Astrocyte (in vitro differentiated cells and primary cell): ENCODE measurements at places on chromosomes 11 and 22. TPM values are rescaled to one million over a fixed set of nuclear protein-coding genes. Genes with fewer than 3 reads are reported as not detected.

NUMA1 gene
- 99.3 and 111 TPM in 2 replicates for total RNA-seq

SAA1 gene
- 0.43 TPM in 1 of 2 replicates, not detected in the other for total RNA-seq

APOL4 gene
- total RNA-seq = 0.07 TPM in 1 of 2 replicates, not detected in the other

ACAT1 gene
- 36.4 and 48.1 TPM in 2 replicates for total RNA-seq

CHEK2 gene
- 5.7 and 7.5 TPM in 2 replicates for total RNA-seq

DNA sequence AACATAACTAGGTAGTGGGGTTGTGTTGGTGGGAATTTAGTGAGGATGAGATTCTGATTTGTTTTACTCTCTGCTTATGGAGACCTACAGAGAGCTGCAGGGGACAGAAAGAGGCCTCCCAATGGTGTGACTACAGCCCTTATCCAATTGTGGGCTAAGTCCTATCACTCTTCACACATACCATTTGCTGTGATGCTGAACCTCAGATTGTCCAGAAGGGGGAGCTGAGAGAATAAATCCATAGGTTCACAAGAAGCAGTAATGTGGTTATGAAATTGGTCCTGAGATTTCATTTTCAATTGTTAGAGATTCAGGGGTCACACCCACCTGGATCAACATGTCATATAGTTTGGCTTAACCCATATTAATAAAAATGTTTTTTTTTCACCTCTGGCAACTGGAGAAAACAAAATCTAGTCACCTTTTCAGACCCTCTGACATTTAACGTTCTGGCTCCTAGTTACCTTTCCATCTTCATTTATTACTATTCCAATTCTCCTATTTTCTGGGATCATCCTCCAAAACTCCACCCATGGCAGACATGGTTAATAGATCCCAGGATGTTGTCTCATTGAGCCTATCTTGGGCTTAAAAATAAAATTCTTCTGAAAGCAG is 53.3 kb upstream of the PTPN5 start:
- peak; percentile 26 for DNase-seq

DNA sequence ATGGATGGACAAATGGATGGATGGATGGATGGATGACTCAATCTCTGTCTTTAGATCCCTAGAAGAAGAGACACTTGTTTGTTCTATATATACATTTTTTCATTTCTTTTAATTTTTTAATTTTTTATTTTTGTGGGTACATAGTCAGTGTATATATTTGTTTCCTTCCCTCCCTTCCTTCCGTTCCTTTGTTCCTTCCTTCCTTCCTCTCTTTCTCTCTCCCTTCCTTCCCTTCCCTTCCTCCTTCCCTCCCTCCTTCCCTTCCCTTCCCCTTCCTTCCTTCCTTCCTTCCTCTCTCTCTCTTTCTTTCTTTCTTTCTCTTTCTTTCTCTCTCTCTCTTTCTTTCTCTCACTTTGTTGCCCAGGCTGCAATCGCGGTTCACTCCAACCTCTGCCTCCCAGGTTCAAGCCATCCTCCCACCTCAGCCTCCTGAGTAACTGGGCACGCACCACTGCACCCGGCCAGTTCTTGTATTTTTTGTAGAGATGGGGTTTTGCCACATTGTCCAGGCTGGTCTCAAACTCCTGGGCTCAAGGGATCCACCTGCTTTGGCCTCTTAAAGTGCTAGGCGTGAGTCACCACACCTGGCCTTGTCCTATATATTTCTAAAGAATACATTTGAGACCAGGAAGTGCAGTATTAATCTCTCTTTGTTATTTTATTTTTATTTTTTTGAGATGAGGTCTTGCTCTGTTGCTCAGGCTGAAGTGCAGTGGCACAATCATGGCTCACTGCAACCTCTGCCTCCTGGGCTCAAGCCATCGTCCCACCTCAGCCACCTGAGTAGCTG is 42.5 kb upstream of the AQP11 start:
- DNase-seq = no peak

GRCh38 chr11:121515335-121515671 is 62.5 kb upstream of the SORL1-AS1 start:
- DNase-seq = no peak

DNA sequence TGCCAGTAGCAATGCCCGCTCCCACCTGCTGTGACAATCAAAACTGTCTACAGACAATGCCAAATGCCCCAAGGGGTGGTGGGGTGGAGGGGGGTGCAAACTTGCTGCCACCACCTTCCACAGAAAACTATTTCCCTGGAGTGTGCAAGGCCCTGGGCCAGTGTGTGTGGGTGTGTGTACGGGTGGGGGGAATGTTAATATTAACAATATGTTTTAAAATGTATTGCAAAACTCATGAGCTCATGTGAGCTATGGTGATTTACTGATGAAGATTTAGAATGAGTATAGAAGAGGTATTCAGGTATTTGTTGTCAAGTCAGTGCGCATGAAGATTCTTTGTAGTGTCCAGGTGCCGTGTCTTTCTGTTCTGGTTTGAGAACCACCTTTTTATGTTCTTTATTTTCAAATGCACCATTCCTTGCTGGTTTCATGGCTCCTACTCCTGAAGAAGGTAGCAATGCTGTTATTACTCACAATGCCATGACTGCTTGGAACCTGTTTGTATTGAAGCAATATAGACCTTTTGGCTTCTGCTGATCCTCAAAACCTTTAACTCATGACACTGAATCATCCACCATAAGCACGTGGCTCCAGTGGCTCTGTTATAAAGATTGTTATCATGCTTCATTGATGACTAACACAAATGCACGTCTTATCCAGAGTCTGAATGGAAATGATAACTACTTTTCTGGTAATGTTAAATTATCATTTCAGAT is 29.9 kb upstream of the AQP11 start:
- peak; percentile 86 for DNase-seq

GRCh38 chr22:49046000-49046545 is 781.6 kb downstream of the BRD1 start:
- no peak for DNase-seq

- no peak for DNase-seq
Measured at GRCh38 chr11:57473285-57473841, 13.0 kb downstream of the RTN4RL2 start.
